G401 (cell line): ENCODE measurements at places on chromosomes 12 and 14. TPM values are rescaled to one million over a fixed set of nuclear protein-coding genes. Genes with fewer than 3 reads are reported as not detected.

GRCh38 chr14:96189281-96189711 is 15.3 kb upstream of the BDKRB2 start:
- DNase-seq, result no peak

DNA sequence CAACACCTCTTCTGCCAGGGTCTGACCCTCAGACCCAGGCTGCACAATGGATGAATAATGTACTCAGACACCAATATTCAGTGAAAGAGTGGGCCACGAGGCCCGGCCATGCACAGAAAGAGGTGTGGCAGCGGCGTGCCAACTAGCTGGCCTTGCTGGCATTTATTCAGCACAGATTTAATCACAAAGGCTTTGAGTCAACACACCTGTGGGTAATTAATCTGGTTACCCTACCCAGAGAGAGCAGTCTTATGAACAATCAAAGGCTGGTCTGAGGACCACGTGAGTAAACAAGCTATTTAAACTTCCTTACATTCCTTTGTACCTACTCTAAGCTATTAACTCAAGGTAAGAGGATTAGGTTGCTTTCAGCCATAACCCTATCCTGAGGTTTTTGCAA is 324.8 kb downstream of the C12orf50 start:
- no peak for DNase-seq

GRCh38 chr12:60398547-60398946 is 802.7 kb downstream of the SLC16A7 start:
- no peak for DNase-seq

GRCh38 chr12:8554451-8555195 is 13.9 kb upstream of the CLEC4E start:
- DNase-seq, result no peak

DNA sequence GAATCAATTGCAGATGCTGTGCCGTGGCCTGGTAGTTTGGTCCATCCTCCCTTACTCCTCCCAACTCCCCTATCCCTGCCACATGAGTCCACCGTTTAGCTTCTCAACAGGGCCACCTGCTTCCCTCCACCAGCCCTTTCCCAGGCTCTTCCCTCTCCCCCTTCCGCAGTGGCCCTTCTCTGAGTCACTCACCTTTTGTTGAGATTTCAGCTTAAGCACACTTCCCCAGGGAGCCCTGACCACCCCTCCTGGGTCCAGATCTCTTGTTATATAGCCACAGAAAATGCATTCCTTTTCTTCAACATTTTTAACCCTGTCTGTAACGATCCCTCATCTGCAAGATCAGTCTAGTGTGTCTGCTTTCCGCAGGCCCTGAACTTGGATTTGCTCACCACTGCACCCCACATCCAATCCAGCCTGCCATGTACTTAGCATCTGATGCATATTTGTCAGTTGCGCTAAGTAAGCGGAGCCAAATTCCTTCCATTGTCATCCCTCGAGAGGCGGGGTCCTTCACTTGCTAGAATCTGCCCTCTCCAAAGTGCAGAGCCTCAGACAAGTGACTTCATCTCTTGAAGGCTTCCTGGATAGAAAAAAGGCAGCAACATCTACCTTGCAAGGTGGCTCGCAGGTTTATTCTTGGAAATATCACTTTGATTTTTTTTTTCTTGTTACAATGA is 41.1 kb downstream of the TMEM63C start:
- DNase-seq, result no peak

- peak; percentile 98 for DNase-seq
Observed at GRCh38 chr14:100440207-100440631, 117.1 kb downstream of the SLC25A47 start.

DNA sequence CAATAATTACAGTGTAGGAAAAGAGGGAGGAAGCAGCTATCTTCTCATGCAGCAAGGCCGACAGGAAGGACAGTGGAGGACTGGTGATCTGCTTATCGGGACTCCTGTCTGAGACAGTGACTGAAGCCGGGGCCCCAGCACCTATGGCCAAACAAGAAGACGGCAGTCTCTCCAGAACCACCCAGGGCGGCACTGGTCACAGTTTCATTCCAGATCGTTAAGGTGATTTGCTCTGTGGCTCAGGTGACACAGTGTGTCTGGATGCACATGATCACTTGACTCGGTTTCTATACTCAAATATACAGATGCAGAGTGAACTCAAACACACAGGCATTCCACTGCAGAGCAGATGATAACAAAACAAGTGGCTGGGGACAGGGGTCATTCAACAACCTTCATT is 52.1 kb upstream of the CORO1C start:
- no peak for DNase-seq

DNA sequence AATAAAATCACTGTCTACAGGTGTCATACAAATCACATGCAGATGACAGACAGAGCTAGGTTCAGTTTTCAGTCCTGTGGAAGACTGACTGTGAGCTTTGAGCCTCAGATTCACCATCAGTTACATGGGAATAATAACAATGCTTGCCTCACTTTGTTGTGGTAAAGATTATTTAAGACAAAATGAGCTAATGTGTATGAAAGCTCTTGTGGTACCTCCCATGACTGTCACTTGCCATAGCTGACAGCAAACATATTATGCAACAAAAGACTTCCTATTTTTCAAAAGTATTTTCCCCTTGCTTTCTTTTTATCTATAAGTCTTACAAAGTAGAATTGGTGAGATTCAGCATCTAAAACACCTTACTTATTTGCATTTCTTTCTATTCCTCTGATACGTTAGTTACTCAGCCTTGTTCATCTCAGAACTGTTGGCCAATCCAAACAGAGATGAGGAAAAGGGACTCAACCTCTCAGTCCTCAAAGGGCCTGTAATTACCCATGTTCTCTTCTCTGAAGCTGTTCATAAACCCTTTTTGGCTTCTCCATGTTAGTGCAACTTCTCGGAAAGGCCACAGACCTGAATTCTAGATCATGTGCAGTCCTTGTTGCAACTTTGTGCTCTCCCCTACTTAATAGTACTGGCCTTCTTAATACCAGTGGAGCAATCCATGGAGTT is 8.8 kb upstream of the DDHD1 start:
- DNase-seq, result no peak

- no peak for DNase-seq
Observed at GRCh38 chr12:25495331-25496097, 57.6 kb downstream of the LMNTD1 start.

- DNase-seq, result no peak
Observed at GRCh38 chr12:21813751-21814150, 39.2 kb upstream of the KCNJ8 start.

DNA sequence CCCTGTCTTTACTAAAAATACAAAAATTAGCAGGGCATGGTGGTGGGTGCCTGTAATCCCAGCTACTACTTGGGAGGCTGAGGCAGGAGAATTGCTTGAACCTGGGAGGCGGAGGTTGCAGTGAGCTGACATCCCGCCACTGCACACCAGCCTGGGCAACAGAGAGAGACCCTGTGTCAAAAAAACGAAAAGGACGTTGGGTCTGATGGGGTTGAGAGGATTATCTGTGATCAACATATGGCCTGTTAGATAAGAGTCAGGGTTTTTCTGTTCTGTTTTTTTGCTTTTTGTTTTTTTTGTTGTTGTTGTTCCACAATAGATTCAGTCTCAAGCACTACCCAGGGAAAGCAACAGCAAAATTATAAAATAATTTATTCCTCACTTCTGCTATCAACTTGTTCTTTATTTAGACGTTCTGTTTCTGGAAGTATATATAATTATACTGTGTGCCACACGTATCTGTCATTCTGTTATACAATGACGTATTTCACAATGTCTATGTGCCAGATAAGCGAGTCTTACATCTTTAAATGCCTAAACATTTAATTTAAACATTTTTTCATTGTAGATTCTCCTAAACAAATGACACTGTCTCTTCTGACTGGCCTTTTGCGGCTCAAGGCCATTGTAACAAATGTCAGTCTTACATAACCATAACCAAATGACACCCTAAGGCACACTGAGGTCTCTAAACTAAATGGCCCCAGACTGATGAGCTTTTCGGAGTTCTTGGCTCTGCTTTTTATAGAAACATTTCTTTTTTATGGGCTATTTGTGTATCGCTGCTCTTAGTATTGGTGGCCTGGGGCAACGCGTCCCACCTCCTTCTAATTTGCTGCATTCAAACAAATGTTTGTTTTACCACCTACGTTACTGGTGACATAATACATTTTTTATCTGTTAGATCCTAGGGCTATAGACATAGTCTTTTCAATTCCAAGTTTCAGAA is 7.2 kb upstream of the P2RX4 start:
- DNase-seq, result peak; percentile 48

DNA sequence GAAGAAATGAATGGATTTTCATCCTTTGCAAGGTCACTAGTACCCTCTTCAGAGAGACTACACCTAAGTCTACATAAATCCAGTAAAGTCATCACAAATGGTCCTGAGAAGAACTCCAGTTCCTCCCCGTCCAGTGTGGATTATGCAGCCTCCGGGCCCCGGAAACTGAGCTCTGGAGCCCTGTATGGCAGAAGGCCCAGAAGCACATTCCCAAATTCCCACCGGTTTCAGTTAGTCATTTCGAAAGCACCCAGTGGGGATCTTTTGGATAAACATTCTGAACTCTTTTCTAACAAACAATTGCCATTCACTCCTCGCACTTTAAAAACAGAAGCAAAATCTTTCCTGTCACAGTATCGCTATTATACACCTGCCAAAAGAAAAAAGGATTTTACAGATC is 40.8 kb downstream of the SPATA7 start:
- DNase-seq, result peak; percentile 33

Gene SLC39A5
- total RNA-seq, result not detected in 2 replicates
